Activated T-helper 9 cell treated with anti-CD3 and anti-CD28 coated beads, Interleukin-2, amount 50 U/mL, for 16 hours (primary cell): ENCODE measurements at places on chromosomes 7 and 10.

DNA sequence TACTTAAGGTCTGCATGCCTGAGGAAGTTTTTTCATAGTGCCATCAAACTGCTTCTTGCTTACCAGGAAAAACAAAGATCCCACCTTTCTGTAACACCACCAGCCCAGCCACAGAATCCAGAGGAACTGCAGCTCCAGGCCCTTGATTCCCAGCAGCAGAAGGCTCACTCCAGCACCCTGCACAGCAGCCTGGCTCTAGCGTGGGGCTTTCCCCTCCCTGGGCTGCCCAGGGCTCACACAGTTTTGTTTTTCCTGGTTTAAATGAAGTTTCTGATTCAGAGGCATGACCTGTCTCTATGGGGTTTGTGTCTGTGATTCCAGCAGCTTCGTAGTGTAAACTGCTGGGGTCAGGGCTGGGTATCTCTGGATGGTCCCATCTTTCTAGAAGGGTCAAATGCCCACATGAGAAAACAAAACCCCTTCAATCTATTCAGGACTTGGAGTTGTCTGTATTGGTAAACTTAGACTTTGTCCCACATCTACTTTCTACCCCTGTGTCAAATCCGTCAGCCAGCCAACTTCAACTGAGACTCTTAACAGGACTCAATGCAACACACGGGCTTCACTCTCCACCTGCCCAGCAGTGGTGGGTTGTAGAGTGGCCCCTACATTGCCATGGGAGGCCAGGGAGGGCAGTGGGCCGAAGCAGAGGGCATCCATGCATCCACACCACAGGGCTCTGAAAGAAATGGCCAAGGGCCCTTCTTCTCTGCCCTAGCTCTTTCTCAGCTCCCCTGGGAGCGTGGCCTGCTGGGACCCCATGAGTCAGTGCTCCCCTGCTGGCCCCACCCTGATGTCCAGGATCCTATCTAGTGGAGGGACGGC is 73.6 kb downstream of the ATXN7L1 start:
- no peak for DNase-seq

GRCh38 chr7:136914016-136914415 is 45.6 kb downstream of the CHRM2 start:
- DNase-seq: no peak

DNA sequence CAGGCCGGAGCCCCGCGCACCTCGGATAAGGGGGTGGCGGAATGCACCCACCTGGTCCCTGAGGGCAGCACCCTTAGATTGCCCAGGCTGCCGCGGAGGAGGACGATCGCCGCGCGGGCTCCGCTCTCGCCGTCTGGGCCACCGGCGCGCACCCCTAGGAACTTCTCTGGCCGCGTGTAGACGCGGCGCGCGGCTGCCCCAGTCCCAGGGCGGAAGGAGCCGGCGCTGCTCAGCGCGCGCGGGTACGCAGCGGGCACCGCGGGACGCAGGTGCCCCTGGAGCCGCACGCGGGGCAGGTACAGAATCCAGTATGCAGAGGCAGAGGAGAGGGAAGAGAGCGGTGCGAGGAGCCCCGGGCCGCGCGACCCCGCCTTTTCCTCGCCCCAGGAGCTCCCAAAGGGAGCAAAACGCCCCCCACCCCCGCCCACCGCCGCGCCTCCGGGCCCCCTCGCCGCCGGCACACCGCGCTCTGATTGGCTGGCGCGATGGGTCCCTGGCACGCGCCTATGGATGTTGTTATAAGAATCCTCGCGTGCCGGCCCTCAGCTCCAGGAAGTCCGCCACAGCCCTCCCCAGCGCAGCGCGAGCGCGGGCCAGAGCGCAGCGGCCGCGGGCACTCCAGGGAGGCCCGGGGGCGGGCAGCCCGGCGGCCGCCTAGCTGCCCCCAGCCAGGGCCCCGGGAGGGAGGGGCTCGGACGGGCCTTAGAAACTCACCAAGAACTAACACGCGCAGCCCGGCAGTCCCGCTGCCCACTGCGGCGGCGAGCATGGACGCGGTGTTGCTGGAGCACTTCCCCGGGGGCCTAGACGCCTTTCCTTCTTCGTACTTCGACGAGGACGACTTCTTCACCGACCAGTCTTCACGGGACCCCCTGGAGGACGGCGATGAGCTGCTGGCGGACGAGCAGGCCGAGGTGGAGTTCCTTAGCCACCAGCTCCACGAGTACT is at the start of gene PTF1A:
TSS of gene PTF1A (plus strand) at position 549 of the 948 bp plus-strand sequence. CDS start at position 768, 219 bp downstream.
- DNase-seq: no peak

DNA sequence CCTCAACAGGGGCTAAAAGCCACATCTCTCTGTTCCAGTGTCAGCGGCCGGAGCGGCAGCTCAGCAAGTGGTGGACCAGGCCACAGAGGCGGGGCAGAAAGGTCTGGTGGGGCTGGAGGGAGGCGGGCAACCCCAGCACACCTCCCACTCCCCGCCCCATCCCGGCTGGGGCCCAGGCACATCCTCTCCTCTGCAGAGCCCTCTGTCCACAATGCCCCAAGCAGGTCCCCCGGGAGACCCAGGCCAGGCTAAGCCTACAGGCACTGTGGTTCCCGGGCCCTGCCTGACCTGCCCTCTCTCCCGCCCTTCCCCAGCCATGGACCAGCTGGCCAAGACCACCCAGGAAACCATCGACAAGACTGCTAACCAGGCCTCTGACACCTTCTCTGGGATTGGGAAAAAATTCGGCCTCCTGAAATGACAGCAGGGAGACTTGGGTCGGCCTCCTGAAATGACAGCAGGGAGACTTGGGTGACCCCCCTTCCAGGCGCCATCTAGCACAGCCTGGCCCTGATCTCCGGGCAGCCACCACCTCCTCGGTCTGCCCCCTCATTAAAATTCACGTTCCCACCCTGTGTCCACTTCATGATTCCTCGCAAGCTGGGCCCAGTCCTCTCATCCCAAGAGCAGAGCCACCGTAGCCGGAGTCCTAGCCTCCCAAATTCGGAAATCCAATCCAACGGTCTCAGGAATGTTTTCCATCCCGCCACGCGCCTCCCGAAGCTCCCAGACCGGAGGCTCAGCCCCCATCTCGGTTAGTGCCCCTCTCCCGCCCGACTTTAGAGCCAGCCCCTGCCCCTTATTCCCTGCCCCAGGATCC is 2.1 kb downstream of the ADIRF start:
- no peak for DNase-seq

GRCh38 chr10:91614225-91614624 is 18.6 kb downstream of the PPP1R3C start:
- DNase-seq: no peak

GRCh38 chr10:57897611-57898010 is 370.1 kb downstream of the IPMK start:
- DNase-seq: no peak

DNA sequence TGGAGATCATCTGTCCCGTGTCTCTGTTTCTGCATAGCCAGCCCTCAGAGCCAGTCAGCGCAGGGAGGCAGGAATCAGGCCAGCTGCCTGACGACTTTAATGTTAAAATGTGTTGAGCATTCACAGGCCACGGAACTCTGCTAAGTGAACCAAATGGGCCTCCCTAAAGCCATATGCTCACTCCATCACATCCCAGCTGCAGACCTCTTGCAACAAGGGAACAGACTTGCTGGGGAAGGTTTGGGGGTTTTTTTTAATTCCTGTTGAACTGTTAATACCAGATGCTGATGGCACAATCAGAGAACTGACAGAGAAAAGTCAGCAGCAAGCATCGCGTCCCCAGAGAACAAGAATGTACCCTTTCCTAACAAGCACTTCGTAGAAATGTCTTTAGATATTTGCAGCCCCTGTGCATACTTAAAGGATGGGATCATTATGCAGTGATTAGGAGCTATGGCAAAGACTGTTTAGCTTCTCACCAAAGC is 900.4 kb upstream of the AUTS2 start:
- DNase-seq: no peak

DNA sequence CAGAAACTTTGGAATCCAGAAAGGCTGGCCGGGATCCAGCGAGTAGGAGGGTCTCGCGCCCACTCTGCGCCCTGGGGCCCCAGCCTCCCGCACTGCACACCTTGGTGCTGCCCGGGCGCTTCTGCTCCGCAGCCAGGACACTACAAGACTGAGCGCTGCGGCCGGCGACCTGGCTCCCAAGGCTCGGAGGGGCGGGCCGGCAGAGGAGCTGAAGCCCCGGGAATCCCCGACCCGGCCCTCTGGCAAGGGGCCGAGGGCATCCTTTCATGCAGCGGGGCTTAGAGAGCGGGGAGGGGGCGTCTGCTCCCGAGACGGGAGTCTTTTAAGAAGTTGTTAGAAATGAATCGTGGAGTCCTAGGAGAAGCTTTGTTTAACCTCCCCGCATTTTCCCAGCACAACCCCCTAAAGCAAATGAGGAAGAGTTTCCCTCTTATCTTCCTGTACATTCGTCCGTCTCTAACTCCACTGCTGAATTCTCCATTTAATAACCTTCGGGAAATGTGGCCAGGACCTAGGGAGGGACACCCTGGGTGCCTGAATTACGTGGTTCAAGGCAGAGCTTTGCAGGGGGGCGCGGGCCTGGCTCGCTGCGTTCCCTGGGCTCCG is 1.1 kb downstream of the VWC2 start:
- no peak for DNase-seq

- no peak for DNase-seq
Measured at GRCh38 chr10:8073691-8074416, 19.4 kb downstream of the GATA3 start.

DNA sequence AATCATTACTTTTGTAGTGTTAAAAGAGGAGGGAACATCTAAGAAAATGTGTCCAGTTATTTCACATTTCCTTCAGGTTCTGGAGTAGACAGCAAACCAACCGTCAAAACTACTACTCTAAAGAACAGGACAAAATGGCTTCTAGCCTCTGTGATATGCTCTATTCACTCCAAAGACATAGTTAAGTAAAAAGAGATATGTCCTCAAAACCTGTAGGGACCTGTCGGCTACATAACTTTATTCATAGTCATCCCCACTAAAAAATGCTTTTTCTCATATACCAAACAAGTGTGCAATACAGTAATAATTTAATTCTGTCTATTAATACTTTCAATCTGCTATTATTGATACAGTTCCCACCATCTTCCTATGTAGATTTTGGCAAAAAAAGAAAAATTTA is 642.8 kb upstream of the LRRTM3 start:
- no peak for DNase-seq

DNA sequence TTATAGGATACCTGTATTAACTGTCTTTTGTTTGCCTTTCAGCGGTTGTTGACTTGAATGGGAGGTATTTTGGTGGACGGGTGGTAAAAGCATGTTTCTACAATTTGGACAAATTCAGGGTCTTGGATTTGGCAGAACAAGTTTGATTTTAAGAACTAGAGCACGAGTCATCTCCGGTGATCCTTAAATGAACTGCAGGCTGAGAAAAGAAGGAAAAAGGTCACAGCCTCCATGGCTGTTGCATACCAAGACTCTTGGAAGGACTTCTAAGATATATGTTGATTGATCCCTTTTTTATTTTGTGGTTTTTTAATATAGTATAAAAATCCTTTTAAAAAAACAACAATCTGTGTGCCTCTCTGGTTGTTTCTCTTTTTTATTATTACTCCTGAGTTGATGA is 26.6 kb downstream of the RBM17 start:
- no peak for DNase-seq

- no peak for DNase-seq
Measured at GRCh38 chr7:28354601-28355402, 57.5 kb upstream of the CREB5 start.

- DNase-seq: no peak
Measured at GRCh38 chr10:30098629-30099028, 39.2 kb upstream of the JCAD start.

DNA sequence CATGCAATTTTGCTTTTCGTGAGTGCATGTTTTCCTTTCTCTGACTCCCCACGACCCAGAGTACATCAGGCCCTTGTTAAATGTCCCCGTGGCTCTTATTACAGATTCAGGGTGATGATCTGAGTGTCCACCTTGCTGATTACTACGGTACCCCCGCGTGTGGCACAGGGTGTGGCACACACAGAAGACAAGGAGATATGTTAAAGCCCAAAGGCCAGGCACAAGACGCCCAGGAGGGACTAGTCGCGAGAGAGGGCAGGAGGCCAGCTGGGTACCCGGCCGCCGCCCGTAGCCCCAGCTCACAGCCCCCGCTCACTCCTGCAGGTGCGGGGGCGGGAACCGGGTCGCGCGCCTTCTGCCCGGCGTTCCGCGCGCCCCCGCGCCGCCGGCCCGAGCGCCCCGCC is 281 bp upstream of the EXOC6 start:
- DNase-seq: no peak

- DNase-seq: no peak
Measured at GRCh38 chr10:32687116-32687515, 241.2 kb downstream of the CCDC7 start.

DNA sequence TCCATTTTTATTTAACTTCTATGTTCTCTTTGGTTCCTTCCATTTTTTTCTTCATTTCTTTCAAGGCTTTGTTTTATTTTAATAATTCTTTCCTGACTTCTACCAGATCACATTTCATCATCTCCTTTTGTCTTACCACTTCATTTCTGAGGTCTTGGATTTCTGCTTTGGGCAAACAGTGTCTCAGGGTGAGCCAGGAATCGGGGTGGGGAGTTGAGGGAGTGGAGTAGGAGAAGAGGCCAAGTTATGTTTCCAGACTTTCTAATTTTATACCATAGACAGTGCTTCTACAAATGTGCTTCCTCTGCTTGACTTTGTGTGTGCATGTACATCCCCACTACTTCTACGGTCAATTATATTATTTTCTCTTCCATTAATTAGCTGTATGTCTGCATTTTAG is 112.1 kb downstream of the PRKG1 start:
- no peak for DNase-seq

- DNase-seq: no peak
Measured at GRCh38 chr10:97684866-97685394, 2.1 kb downstream of the AVPI1 start.

DNA sequence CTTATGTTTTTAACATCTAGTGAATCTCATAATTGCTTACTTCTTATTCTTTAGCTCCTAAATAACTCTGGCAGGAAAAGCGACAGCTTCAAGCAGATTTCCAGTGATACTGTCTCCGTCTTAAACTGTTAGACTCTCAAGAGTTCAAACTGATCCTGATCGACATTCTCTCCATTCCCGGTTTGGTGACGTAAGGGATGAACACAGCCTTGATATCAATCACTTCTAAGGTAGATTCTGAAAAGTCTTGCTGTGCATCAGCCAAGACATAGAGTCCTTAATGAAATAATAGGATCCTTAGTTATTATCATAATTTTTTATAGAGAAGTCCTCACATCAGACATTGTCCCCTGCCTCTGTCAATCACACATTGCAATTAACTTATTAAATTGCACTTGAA is 534.6 kb downstream of the TFEC start:
- no peak for DNase-seq

DNA sequence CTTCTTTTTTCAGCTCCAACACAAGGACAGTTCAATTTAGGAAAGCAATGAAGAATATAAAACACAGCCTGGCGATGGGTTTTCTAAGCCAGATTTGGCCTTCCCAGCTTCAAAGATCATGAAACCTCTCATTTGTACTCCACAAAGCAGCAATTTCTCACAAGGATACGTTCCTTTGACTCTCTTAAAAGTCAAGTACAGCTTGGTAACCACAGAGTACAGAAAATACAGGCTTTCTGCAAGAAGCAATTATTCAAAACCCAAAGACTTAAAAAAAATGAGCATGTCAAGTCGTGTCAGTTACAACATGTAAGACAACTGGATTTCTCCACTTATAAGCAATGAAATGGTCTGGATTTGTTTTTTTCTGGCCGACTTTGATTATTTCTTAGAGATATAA is 321.4 kb downstream of the FGFR2 start:
- DNase-seq: no peak

- no peak for DNase-seq
Measured at GRCh38 chr7:108001764-108002725, 916 bp downstream of the LAMB1 start.
